ENCODE measurements at places on chromosomes 1 and 21. TPM values are rescaled to one million over a fixed set of nuclear protein-coding genes. Genes with fewer than 3 reads are reported as not detected.

Gene OLIG1
- 9.3 TPM for total RNA-seq

Gene ETV3
- 32.1 TPM for total RNA-seq

Gene TMPRSS15
- total RNA-seq: not detected

Gene FCRLB
- 0.34 TPM for total RNA-seq

DNA sequence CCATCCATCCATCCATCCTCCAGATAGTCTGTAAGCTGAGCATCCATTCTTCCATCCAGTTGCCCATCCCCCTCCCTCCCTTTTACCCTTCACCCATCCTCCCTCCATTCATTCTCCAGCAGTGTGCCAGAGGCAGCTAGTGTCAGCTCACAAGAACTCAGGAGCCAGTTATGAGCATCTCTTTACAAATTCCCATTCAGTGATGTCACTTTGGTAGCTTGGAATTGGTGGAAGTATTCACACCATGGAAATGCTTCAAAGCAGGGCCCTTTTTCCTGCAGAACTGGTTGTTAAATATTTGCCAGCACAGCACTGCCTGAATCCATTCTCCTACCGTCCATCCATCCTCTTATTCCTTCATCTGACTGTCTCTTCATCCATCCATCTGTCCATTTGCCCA lies 72.5 kb downstream of the ARHGEF10L start:
- no peak for DNase-seq

DNA sequence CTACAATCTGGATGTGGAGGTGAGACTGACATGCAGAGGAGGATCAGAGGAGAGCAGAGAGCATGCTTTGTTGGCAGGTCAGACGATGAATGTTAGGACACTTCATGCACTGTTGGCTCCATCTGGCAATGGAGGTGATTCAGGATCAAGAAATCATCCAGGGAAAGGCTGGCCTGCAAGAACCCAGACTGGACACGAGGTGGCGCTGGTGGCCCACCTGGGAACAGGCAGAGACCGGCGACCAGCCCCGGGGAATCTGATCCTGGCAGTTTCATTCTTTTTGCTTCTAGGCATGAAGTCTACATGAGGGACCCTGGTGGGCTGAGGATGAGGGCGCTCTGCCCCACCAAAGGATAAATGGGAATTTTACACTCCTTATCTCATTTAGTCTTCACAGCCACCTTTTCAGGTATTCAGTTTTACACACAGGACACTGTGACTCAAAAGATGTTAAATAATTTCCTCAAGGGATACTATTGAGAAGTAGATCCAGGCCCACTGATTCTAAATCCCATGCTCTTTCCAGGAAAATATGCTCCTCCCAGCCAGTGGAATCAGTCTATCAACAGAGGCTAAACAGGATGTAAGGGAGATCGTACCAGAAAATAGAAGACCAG lies 26.2 kb upstream of the SCMH1 start:
- DNase-seq: peak; percentile 33

- no peak for DNase-seq
Measured at GRCh38 chr21:38830671-38831525, 25.2 kb downstream of the ETS2 start.

DNA sequence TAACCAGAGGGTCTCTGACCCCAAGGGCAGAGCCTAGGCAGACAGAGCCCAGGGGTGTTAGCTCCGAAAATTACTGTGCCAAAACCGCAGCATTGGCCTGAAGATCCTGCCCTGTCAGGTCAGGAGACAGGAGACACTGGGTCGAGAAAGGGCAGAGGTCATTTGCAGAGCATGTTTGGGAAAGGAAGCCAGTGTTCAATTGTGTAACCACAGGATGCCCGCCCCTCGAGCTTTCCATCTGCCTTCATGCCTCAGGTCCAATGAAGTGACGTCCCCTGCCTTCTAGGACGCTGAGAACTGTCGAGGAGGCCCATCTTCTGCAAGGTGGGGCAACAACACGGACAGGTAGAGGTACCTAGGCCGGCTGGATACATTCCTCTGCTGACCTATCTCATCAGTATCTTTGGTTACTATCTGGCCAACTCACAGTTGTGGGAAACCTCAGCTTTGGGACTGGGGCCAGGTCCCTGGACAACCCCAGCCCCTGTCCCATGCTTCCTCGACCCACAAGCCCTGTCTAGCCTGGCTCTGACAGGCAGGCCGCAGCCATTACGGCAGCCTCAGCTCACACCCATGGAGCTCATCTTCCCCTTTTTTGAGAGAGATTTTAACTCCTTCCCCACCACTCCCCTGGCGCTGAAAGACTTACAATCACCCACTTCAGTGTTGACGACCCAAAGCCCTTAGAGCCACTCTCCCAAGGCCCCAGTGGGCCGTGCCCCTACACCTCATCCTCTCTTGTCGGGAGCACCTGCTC lies 1.3 kb downstream of the ARL8A start:
- no peak for DNase-seq
